ENCODE measurements at places on chromosomes 7 and 10.

GRCh38 chr10:101217450-101218281 is 11.6 kb downstream of the LBX1 start:
- no peak for DNase-seq

- peak; percentile 36 for DNase-seq
These were observed 30.0 kb downstream of the DENND10 start for GRCh38 chr10:119133949-119134348.

DNA sequence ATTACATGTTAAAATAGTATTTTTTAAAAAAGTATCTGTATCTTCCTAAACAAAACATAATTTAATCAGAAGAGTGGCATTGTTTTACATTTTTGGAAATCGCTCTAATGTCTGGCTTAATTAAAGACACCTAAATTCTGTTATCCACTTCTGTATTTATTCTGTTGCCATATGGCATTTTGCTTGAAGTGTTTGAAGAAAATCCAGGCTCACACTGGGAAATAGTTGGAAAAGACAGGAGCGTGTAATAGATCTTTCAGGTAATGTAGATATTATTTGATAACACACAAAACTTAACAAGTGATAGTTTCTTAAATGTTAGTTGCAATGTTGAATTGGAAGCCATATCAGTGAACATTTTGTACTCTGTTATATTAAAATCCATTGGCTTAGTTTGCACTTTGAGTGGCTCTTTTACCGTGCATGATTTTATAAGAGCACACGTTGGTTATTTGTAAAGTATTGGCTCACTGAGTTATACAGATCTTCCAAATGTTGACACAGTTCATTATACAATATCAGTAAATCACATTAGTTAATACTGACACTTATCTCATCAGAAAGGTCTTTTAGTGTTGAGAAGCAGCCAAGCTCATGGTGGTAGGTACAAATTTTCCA is 128.4 kb upstream of the NPVF start:
- DNase-seq: no peak

DNA sequence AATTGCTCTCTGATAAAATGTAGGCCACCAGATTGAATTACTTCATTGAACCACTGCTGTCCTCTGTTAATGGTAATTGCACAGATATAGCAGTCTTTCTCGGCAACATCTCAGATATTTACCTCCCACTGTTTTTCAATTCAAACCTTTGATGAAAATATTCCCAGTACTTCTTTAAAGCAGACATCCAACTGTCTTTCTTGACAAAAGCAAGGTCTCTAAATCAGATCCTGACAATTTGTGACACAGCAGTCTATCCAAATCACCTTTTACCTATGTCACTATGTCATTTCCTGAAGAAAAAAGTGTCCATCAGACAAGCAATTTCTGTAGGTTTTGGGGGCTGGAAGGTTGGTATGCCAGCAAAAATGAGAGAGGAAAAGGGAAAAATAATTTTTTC is 555.7 kb downstream of the AUTS2 start:
- DNase-seq: no peak

DNA sequence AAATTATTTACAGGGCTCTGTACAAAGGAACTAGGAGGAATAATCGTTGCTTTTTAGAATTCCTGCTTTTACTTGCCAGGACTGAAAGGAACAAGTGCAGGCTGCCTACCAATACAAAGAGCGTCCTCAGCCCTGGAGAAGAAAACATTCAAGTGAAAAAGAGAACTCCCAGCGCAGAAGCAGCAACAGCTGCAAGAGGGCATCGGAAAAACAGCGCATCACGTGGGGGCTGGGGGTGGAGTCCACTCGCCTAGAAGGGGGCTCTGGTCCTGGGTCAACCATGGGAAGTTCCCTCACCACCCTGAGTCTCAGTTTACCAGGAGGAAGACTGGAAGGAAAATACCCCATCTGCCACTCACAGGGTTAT is 385 bp upstream of the C10orf90 start:
- DNase-seq: no peak

DNA sequence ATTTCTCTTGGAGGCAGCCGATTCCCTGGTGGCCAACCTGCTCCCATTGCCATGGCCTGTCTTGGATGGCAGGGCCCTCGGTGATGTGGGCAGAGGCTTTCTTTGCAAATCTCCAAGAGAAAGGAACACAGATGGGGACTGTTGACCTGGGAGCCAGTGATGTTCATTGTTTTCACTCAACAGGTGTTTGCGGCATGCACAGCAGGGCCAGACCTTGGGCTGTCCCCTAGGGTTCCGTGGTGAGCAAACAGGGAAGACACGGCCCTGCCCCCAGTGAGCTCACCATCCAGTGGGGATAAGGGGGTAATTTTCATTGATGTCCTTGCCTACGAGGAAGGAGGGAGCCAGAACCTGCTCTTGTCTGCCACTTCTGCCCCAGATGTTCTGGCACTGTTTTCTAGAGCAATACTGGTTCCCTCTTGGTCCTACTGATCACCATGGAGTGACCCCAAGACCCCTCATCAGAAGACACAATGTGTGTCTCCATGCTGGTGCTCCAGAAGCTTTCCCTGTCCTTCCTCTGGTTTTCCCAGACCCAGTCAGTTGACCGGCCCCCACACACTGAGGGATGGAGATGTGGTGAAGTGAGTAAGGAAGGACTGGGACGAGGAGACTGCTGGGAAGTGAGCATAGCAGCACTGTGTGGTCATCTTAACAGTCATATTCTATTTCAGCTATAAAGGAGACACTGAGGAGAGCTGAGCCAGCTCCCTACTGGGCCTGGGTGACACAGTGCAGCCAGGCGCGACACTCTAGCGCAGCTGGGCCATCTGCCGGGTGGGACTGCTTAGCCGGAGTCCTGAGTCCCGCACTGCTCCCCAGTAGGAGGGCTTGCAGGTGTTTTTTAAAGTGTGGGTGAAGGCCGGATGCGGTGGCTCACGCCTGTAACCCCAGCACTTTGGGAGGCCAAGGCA is 20.4 kb upstream of the FIGNL1 start:
- no peak for DNase-seq

- peak; percentile 65 for DNase-seq
These were observed 97.9 kb upstream of the IKZF1 start for GRCh38 chr7:50206453-50207250.

DNA sequence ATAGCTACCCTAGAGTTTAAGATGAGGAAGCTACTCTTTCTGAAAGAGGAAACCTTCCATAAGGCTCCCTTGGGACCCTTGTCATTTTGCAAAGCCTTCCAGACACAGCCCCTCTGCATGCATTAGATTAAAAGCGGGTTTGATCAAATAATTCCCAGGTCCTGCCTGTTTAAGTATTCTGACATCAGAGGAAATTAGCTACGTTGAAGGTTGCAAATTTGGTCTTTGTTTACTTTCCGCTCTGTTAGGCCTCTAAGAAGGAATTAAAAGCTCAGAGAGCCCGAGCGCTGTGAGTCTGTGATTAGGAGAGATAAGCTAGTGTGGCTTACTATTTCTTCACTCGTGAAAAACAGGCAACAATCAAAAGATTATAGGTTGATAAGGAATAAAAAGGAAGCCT is 1.4 kb upstream of the THSD7A start:
- no peak for DNase-seq

DNA sequence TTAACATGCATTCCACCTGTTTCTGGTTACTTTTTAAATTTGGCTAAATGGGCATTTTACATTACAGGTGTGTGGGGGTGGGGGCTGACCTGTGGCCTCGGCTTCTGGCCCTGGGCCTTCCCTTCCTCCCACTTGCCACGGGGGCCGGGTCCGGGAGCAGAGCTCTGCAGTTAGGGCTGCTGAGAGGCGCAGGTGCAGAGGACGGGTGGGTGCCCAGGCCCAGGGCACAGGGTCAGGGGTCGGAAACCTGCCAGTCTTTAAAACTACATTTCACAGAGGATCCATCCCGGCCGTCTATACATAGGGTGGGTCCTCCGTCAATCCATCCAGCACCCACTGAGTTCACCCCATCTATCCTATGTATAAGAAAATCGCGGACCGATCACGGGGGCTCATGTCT is 106.5 kb upstream of the INSIG1 start:
- DNase-seq: no peak

DNA sequence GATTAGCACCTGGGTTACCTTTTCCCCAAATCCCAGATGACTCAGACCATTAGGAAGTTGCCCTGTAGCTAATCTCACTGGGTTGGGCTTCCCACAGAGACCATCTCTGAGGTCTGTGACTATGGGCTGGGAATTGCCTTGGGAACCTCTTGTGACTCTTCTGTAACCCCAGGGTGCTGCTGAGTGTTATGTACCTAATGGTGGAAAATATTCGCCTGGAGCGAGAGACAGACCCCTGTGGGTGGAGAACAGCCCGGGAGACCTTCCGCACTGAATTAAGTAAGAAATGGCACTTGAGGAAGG is 20.0 kb downstream of the STRIP2 start:
- no peak for DNase-seq

- no peak for DNase-seq
These were observed 421.0 kb downstream of the THSD7A start for GRCh38 chr7:11410656-11411644.

DNA sequence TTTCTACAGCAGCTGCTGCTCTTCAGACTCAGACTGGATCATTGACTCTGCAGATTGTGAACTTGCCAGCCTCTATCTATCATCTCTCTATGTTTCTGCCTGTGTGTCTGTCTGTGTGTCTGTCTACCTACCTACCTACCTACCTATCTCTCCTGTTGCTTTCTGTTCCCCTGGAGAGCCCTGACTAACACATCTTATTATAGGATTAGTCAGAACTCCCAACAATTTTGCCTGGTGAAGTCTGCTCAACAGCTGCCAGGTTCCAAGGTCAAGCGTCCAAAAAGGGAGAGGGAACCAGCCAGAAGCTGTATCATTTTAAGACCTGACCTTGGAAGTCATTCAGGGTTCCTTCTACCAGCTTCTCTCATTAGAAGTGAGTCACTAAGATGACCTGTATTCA is 579.0 kb upstream of the DPP6 start:
- no peak for DNase-seq

- DNase-seq: no peak
These were observed 17.4 kb upstream of the TSPAN33 start for GRCh38 chr7:129127154-129127553.

DNA sequence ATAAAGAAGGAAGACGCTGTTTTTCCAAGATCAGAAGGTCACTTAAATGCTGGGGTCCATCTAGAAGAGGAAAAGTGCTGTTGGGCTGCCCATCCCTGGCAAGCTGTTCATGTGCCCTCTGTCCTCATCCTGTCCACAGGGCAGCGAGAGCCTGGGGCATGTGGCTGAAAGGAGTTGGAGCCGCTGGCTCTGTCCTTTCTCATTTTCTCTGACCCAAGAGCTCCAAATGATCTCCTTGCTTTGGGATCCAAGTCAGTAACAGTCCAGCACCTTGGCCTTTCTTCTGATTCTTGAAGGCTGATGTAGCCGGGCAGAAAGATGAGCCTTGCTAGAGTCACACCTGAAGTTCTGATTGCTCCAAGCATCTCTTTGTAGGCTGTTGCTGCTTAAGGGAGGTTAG is 44.4 kb downstream of the SPDYE5 start:
- no peak for DNase-seq

DNA sequence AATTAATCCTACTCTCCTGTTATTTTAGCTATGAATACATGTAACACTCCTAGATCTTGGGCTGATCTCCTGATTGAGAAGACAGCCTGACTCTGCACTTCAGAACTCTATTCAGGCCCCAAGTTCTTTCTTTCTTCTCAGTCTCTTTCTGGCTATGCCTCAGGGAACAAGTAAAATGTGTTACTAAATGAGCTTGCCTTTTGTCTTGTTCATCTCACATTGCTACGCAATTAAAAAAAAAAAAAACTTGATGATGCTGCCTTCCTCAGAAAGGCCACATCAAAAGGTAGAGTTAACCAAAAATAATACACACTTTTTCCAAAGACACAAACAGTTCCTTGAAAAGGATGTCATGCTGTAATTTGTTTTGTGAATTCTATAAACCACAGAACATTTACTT is 258.1 kb downstream of the TWIST1 start:
- DNase-seq: no peak
